ENCODE measurements at places on chromosomes 4 and X.
A peak's percentile ranks its signal among the peaks of the same experiment; 100 is the strongest.

- DNase-seq, result no peak
Measured at GRCh38 chr4:6279582-6280289, 10.1 kb downstream of the WFS1 start.

DNA sequence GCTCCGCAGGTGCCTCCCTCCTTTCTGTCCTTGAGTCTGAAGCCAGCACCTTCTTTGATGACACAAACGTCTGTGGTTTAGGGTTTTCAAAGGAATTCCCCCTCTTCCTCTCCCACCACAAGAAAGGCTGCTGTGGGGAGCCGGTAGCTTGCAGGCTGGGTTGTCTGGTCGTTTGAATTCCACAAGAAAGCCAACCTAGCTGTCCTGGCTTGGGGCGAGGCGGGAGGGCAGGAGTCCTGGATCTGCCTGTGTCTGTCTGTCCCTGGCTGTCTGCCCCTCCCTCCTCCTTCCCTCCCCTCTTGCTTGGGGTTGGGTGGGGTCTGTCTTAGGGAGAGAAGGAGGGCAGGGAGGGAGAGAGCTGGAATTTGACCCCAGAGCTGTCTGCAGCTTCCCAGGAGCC, 56.3 kb downstream of the SHROOM2 start:
- peak; percentile 25 for DNase-seq

- DNase-seq, result peak; percentile 77
Measured at GRCh38 chr4:109611045-109611646, 51.1 kb downstream of the MCUB start.

- DNase-seq, result no peak
Measured at GRCh38 chr4:40570348-40571077, 59.2 kb downstream of the RBM47 start.

DNA sequence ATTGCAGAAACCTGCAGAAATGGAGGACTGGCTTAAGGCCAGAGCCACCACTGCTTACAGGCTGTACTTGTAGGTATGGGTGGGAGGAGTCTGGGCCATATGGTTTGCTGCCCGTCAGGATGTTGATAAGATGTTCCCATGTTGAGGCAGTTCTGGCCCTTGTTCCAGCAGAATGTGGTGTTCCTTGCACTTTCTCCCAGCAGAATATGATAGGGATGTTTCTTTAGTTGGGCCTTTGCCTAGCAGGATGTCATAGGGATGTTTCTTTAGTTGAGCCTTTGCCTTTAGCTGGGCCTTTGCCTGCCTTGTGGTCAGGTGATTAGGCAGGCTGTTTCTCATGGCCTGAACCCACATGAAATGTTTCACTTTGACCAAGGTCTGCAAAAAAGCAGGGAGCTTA, 139.1 kb upstream of the PAQR3 start:
- DNase-seq, result no peak

DNA sequence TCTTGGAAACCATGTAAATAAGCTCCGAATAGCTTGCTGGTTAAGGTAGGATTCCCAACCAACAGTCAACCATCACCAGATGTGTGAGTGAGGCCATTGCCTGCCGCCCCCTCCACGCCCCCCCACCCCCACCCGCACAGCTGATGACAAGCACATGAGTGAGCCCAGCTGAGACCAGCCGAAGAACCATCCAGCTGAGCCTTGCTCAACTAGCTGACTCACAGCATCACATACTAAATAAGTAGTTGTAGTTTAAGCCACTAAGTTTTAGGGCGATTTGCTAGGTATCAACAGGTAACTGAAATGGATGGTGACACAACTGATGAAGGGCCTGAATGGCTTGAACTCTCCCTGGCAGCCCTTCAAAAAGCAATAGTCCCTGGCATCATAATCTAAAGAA, 1.6 kb upstream of the CCDC149 start:
- no peak for DNase-seq

DNA sequence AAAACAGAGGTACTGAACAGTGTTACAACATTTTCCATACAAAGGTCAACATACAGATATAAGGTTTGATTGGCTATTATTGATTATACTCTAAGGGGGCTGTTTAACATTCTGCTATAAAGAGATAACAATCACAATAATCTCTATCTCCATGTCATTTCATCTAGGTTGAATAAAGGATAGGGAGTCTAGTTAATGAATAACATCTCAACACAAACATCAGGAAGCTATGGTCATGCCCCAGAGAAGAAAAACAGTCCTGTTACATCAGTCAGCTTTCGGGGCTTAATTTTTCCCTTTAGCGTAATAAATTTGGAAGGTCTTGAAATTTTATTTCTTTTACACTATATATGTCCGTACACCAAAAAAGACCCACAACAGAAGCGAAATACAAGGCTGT, 41.5 kb upstream of the DCAF8L2 start:
- no peak for DNase-seq

GRCh38 chr4:124464836-124465235, 247.7 kb downstream of the ANKRD50 start:
- DNase-seq, result no peak

GRCh38 chrX:50071494-50071893, 129.3 kb downstream of the AKAP4 start:
- DNase-seq, result no peak

DNA sequence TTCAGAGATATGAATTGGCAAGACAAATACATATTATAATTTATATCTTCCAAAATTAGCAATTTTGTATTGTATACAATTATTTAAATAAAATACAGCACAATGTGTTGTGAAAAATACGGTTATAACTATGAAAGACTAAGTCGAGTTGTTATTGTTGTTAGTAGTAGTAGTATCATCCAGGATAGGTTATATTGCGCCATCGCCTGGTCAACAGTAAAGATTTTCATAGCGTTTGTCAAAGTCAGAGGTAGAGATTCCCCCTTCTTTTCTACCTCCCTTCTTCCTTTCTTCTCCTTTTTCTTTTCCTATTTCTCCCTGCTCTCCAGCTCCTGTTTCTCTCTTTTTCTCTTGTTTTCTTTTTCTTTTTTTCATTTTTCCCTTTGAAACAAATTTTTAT, 499.1 kb upstream of the EPHA5 start:
- DNase-seq, result peak; percentile 3

- DNase-seq, result no peak
Measured at GRCh38 chr4:74364256-74364651, 691 bp upstream of the EREG start.

DNA sequence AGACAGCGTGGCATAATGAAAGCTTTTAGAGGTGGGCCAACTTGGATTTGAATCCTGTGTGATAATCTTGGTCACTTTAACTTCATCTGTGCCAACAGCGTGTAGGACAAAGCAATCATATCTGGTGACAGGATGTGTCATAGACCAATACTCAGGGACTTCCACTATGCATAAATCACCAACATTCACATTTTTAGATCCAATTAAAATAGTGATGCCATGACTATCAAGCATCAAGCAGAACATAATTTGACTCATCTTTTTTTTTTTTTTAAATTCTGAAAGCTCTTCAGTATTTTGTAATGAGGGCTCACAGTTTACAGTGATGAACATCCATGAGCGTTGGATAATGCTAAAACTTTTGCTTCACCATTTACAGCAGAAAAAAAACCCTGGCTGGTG, 27.3 kb upstream of the RAPGEF2 start:
- DNase-seq, result no peak

DNA sequence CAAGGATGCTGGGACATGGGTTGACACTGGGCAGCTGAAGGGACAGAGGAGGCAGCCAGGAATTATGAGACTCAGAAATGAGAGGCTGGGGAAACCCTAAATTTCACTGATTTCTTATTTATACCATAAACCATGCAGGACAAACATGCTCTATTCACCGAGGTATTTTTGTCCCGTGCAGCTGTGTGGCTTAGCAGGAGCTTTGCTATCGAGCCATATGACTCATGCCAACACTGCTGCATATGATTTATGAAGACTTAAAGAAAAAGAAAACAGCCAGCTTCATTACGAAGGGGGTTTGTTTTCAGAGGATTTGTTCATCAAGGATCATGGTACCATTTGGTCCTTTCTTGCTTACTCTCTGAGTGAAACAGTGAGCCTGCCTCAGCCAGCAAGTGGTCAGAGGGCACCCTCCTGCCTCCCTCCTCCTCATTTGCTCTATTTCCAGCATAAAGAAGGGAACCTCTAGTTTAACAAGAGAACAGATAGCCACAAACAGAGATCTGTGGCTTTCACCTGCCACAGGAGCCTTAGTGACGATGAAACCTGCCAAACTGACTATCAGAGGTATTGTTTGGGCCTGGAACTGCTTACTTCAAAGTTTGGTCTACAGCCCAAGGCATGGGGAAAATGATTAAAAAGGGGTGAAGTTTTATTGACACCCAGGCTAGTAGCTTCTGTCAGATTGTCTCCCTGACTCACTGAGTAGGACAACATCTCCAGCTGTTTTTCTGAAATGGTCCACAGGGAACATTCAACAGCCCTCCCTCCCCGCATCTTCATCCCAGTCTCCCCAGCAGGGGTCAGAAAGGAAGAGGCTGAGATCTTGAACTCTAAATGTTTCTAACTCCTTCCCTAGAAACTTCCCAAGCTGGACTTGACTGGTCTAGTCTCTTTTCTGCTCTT, 80.1 kb upstream of the MAML3 start:
- DNase-seq, result peak; percentile 83

DNA sequence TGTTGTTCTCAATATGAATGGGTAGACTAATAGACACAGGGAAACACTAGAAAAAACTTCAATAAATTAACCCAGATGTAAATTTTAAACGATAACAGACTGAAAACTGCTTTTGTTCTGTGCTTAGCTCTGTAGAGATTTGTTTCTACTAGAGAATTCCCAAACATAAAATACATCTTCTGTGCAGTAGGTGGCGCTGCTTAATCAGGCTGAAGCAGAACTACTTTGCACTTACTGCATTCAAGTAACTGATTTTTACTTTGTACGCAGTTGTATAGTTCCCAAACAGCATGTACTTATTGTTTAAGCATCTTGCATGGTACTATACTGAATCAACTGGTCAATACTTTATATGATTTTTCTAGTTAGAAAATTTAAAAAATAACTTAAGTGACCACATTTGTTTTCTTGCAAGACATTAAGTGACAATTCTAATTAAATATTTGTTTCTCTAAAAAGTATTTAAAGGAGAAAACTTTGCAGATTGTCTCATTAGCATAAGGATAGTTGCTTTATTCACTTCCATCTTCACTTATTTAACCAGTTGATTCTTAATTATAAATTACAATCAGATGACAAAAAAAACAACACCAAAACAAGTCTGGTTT, 490.6 kb downstream of the IL15 start:
- DNase-seq, result peak; percentile 81
